ENCODE measurements at places on chromosomes 12 and 14. TPM values are rescaled to one million over a fixed set of nuclear protein-coding genes. Genes with fewer than 3 reads are reported as not detected.

The CLEC9A gene
- total RNA-seq: not detected

The FOXN3 gene
- 96.3 TPM for total RNA-seq

The CABP1 gene
- total RNA-seq: 0.32 TPM

The BHLHE41 gene
- 2.9 TPM for total RNA-seq

The OR6C2 gene
- not detected for total RNA-seq

The CCDC197 gene
- not detected for total RNA-seq

The PMCH gene
- not detected for total RNA-seq

The C1QL4 gene
- not detected for total RNA-seq

The NUAK1 gene
- 29.7 TPM for total RNA-seq

The A2M gene
- 846 TPM for total RNA-seq

The ART4 gene
- 40.4 TPM for total RNA-seq

The KIF21A gene
- 1.3 TPM for total RNA-seq

The RNASE7 gene
- not detected for total RNA-seq

The KRT75 gene
- total RNA-seq: not detected

The RNF212B gene
- total RNA-seq: not detected

The TAS2R30 gene
- total RNA-seq: 3.6 TPM

The ALG10B gene
- total RNA-seq: 9.2 TPM

The PLXNC1 gene
- 1.8 TPM for total RNA-seq

The SLC17A8 gene
- not detected for total RNA-seq

The BRF1 gene
- total RNA-seq: 60.9 TPM

The SLC25A47 gene
- total RNA-seq: not detected

The PUS1 gene
- total RNA-seq: 22.7 TPM

The PPP4R4 gene
- not detected for total RNA-seq

The TRHDE gene
- 34.0 TPM for total RNA-seq

The DPY19L2 gene
- total RNA-seq: 3.2 TPM
